PC-3 (cell line): ENCODE measurements at places on chromosomes 6 and 20. TPM values are rescaled to one million over a fixed set of nuclear protein-coding genes. Genes with fewer than 3 reads are reported as not detected.

DNA sequence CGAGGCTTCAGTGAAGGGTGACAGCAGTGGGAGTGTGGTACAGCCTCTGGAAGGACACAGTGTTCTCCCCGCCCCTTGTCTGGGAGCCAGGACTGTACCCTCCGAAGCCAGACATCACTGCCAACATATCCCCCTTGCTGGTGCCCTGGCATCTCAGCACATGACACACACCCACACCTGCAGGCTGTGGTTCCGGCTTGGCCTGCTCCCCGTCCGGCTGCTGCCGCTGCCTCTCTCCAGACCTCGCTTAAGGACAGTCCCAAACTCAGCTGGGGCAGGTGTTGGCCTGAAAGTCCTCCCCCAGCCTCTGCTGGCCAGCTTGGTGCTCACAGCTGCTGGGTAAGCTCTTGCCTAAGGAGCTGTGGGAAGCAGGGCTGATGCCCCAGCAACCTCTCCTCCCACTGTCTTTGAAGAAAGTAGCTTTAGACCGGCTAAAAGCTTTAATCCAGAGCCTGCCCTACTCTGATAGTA lies 7.0 kb downstream of the EMILIN3 start:
- H3K27ac ChIP-seq: no peak overlapping the region
- peaks cover 8% of the 10 kb centered on the region; the same call in 1 of the 2 replicates for H3K36me3 ChIP-seq
- H3K4me1 ChIP-seq: no peaks in the 10 kb centered on the region
- 0 out of 2 replicates have a peak, but pooled peaks cover 7% of the 10 kb centered on the region for H3K27me3 ChIP-seq

- no peaks in the 10 kb centered on the region for H3K4me1 ChIP-seq
- no peak for DNase-seq
- H3K27me3 ChIP-seq: no peaks in the 10 kb centered on the region
- H3K36me3 ChIP-seq: no peaks in the 10 kb centered on the region; the same call in 1 of the 2 replicates
Measured at GRCh38 chr20:13708234-13708633, 69.5 kb upstream of the TASP1 start.

MCM3 gene
- total RNA-seq: 201 and 203 TPM in 2 replicates

GRCh38 chr6:143701349-143702234 lies 23.8 kb downstream of the PHACTR2 start:
- no peak overlapping the region for H3K4me3 ChIP-seq
- no peak overlapping the region for H3K27ac ChIP-seq
- H3K4me1 ChIP-seq: peaks cover 5% of the 10 kb centered on the region; the same call in 1 of the 2 replicates
- no peaks in the 10 kb centered on the region for H3K27me3 ChIP-seq
- no peaks in the 10 kb centered on the region for H3K36me3 ChIP-seq
- DNase-seq: no peak

- no peak overlapping the region for H3K4me3 ChIP-seq
- no peaks in the 10 kb centered on the region for H3K36me3 ChIP-seq
- no peaks in the 10 kb centered on the region for H3K27me3 ChIP-seq
- H3K4me1 ChIP-seq: no peaks in the 10 kb centered on the region
- DNase-seq: no peak
Measured at GRCh38 chr20:15091421-15092037, 754.1 kb upstream of the FLRT3 start.

GRCh38 chr6:162700966-162701365 lies 26.6 kb downstream of the PRKN start:
- peaks cover 5% of the 10 kb centered on the region; the same call in 1 of the 2 replicates for H3K27me3 ChIP-seq
- H3K4me3 ChIP-seq: no peak overlapping the region
- H3K27ac ChIP-seq: no peak overlapping the region
- no peaks in the 10 kb centered on the region for H3K36me3 ChIP-seq
- no peak for DNase-seq

RWDD2A gene
- total RNA-seq: 0.63 and 1.3 TPM in 2 replicates

- H3K27me3 ChIP-seq: no peaks in the 10 kb centered on the region
- H3K4me1 ChIP-seq: peaks cover 11% of the 10 kb centered on the region
- no peak overlapping the region for H3K27ac ChIP-seq
Measured at GRCh38 chr6:115896538-115897129, 164.1 kb downstream of the FRK start.
